CD4-positive, alpha-beta T cell treated with Interleukin-1 beta for 1 hour (primary cell): ENCODE measurements at places on chromosomes 3 and 15.

DNA sequence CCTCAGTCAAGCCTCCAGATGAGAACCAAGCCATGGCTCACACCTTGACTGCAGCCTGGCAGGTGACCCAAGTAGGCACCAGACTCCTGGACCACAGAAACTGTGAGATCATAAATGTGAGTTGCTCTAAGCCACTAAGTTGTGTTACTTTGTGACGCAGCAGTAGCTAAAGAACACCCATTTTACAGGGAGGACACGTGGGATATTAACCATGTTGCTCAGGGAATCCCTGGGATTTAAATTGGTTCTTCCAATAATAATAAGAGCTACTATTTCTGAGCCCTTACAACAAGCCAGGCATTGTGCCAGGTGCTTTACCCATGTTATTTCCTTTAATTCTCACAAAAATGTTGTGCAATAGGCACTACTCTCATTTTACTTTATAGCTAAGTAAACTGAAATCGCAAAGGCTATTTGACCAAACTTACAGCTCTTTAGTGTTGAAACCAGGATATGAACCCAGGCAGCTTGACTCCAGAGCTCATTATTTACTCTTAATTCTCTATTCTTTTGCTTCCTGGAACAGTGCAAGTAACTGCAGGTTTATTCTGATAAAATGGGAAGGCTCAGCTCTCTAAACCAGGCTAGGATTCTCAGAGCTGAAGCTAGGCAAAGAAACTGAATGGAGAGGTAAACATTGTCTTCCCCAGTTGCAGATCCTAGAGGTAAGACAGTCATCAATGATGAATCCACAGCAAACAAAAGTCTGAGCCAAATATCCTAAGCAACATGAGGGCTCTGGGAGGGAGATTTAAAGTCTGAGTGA, 294.4 kb downstream of the KBTBD8 start:
- DNase-seq: no peak

DNA sequence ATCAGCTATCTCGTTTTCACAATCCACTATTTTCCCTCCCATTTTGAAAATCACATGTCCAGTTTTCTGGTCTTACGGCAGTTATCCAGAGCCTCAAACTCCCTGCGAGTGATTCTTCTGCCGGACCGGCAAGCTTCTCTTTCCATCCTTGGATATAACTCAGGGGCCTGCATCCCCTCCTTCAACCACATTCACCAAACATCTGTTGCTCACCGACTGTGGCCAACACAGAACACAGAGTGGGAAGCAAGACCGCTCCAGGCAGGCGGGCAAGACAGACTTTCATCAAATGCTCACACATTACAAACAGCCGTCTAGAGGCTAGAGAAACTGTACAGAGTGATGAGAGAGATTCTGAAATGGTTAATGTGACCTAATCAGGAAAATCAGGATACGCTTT, 7.6 kb upstream of the SLC12A8 start:
- no peak for DNase-seq

DNA sequence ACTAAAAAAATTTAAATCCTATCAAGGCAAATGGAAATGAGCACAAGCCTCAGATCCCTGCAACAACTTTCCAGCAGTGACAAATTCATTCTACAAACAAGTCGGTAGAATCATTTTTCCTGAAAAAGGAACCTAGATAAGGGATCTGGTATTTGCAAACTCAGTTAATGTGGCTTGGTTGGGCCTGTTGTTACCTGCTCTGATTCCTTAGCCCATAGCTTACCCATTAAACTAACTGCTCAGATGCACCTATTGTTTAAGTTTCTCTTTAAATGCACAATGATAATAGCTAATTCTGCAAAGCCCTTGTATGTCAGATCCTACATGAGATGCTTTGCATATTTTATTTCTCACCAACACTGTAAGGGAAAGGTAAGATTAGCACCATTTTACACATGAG, 377.4 kb upstream of the RGMA start:
- no peak for DNase-seq

DNA sequence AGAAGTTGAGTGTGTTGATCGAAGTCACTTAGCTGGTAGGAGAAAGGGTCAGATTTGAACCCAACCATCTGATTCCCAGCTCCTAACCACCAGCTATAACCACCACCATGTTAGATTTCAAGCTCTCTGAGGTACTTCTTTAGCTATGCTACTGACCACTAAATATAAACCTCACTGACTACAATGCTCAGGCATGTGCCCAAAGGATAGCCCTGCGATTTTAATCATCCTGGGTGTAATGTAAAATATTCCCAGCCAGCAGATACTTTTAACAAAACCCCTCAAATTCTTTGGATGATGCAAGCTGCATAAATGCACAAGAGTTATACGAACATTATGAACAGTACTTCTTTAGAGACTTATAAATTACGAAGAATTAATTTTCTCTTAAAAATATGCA, 115.2 kb upstream of the TSC22D2 start:
- no peak for DNase-seq

DNA sequence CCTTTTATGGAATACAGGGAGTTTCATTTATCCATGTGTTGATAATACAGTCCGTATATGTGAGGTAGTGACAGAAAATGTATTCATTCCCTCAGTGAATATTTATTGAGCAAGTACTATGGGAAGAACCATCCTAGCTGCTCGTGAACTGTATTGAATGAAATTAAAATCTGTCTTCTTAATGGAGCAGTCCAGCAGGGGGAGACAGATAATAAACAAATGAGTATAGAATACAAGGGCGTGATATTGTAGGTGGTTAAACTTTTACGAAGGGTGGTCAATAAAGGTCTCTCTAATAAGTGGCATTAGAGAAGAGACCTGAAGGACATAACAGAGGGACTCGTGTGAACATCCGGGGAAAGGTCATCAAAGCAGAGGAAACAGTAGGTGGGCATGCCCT, 62.7 kb upstream of the OSTN start:
- no peak for DNase-seq

GRCh38 chr3:15099364-15100098, 583 bp upstream of the RBSN start:
- no peak for DNase-seq

GRCh38 chr3:189488241-189488767, 142.9 kb upstream of the TP63 start:
- no peak for DNase-seq

DNA sequence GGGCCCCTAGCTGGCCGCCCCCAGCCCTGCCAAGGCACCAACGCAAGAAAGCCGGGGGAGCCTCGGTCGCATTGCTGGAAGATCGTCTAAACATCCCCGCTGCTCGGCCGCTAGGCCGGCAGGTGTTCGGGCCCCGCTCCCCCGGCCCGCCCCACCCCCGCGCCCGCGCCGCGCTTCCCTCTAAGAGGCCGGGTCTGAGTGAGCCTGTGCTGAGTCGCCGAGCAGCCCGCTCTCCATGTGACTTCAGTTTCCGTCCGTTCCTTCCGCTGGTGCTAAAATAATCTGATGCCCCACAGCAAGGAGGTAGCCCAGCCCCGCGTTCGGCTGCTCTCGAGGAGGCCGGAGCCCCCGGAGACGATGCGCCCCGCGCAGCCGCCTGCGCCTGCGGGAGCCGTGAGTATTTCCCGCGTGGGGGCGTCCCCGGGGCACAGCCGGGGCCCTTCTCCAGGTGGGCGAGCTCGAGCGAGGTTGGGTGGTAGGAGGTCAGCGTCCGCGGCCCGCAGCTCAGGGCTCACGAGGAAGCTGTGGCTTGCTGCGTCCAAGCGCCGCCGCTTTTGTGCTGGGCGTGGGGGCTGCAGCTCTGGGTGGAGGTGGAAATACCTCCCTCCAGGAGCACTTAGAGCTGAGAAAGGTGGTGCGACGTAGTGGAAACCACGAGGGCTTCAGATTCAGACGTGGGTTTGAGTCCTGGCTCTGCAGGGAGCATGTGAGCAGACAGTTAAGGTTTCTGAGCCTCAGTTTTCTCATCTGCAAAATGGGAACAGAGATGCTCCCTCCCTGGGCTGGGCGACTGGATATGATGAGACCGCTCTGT, at the start of gene NRROS:
TSS of gene NRROS (plus strand) at position 212 of the 814 bp plus-strand sequence. CDS start 14,846 bp downstream, outside the sequence.
- peak; percentile 78 for DNase-seq

DNA sequence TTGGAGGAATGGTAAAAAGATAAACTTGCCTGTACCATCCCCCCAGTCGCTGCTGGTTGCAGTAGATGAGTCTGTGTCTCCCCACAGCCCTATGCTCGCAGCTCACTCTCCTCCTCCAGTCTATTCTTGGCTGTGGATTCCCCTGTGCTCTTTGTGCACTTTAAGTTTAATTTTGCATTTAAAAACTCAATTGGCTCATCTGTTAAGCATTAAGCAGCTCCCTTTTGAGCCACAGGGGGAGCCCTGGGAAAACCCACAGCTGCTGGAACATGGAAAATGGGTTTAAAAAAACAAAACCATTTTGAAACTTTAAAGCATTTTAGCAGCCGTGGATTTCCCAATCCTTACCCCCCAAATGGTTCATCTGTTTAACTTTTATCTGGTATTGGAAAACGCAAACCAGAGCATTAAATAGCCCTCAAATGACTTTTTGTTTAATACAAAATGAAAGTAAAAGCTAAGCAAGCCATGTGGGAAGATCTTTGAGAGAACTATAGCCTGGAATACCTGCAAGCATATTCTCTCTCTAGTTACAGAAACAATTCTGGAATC, 536.9 kb downstream of the ZIC1 start:
- DNase-seq: no peak

DNA sequence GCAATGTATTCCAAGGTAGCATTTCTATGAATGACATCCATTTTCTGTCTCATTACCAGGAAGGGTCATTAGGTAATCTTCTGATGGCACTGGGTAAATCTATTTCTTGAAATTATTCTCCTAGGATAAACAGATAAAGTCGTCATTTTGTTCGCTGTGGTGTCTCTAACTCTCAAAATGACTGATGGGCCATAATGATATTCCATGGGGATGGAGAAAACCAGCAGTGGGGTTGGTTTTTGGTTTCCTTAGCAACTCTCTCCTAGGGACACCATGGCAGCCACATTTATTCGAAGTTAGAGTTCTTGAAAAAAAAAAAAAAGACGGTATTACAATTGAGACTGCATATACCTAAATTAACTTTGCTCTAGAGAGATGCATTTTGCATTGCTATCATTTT, 231.3 kb upstream of the SLCO3A1 start:
- no peak for DNase-seq

GRCh38 chr3:185717627-185718402, 107.0 kb downstream of the IGF2BP2 start:
- DNase-seq: no peak

DNA sequence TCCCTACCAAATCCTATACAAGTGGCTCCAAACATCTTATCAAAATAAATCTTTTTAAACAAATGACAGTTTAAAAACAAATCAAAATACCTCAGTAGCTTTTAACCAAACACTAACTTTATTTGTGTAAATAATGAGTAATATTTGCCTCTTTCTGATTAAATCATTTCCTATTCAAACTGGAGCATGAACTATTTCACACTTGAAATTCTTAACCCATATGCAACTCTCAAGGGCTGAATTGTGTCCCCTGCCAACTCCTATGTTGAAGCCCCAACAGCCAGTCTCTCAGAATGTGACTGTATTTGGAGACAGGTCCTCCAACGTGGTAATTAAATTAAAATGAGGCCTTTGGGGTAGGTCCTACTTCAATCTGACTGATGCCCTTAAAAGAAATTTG, 55.9 kb upstream of the MCTP2 start:
- no peak for DNase-seq

- DNase-seq: no peak
Measured at GRCh38 chr3:106473576-106474475, 605.0 kb upstream of the CBLB start.

DNA sequence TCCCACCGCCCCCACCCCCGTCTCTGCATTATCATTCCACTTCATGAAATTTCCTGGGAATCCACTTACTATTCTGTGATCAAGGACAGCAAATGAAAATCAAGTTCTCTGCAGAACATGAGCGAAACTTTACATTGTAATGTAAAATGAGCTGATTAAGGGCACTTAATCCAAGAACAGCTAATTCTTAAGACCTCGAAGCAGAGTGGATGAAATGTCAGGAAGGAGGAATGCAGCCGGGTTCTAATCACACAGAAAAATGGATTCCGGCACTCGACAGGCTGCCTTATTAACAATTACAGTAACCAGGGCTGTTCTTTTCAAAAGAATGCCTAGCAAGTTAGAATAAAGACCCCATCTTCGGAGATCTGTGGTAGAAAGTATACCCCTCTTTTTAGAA, 57.5 kb downstream of the RFTN1 start:
- DNase-seq: no peak

DNA sequence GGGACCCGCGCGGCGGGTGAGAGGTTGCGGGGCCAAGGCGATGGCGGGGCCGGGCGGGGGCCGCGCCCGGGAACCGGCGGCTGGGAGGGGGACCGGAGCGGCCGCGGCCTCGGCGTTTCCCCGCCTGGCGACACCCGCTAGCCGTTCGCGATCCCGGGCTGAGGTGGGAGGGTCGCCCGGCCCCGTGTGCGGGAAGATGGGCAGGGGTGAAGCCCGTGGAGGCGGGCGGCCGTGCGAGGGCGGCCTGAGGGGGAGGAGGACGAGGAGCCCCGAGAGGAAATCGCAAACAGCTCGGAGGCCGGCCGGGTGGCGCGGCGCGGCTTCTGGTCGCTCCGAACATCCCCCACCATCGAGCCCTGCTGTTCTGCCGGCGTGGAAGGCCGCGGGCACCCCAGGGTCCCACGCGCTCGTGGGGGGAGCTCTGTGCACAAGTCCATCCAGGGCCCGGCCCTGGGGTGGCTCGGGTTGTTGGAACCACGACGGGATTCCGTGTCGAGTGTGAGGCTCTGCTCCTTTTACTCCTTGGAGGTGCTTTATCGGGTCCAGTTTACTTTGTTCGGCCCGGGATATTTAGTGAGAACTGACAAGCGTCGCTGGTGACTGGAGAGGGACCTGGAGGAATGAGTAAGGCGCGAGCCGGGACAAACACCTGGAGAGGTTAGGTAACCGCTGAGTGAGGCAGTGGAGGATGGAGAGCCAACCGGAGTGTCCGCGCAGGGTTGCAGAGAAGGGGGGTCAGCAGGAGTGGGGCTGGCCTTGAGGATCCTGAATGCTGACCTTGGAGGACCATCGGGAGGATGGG, 728 bp downstream of the CRTC3 start:
- DNase-seq: peak; percentile 43

GRCh38 chr3:62835554-62836236, 39.5 kb downstream of the CADPS start:
- DNase-seq: no peak

- DNase-seq: peak; percentile 69
Measured at GRCh38 chr15:85582131-85583079, 202.0 kb downstream of the AKAP13 start.
